ENCODE measurements at places on chromosomes 5 and 9.

DNA sequence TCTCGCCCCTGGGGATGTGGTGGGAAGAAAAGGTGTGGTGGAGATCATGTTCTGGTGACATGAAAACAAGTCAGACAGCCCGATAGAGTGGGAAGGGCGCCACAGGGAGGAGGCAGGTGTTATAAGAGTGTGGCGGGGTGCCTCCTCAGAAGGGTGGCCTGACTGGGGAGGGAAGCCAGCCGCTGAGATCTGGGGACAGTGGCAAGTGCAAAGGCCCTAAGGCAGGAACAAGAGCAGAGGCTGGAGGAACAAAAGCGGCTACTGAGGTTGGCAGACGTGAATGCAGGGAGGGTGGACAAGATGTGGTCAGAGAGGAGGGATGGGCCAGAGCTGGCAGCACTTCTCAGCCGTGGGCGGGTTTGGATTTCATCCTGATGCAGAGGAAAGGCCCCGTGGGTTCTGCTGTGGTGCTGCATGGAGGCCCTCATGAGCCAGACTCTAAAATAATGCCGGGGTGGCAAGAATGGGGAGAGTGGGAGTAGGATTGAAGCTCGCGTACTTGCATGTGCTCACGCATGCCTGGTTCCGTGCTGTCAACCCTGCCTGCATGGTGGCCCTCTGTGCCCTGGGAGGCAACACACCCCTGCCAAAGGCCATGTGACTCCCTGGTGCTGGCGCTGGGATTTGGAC lies 89.2 kb downstream of the MVB12B start:
- no peak for DNase-seq

DNA sequence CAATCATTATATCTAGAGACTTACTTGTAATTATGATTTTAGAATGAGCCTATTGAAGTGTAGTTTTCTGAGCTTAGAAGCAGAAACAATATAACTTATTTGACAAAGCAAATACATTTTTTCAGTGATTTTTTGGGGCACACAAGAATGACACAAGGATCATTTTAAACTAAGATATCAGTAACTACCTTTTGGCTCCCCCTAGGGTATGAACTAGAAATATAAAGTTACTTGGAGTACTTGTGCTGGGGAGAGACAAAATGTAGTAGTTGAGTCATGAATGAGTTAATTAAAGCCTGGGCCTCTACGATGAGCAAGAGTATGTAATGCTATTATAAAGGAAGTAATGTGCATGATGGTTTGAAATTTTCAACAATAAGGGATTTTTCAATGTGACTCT lies 1244.1 kb upstream of the ACO1 start:
- no peak for DNase-seq

GRCh38 chr5:124961521-124961920 lies 215.1 kb upstream of the ZNF608 start:
- DNase-seq, result no peak

- DNase-seq, result no peak
These were observed 4.5 kb upstream of the PDLIM4 start for GRCh38 chr5:132253008-132253441.

- no peak for DNase-seq
These were observed 113.1 kb upstream of the IRX2 start for GRCh38 chr5:2864515-2865105.

GRCh38 chr5:91484662-91485061 lies 101.5 kb upstream of the ARRDC3 start:
- no peak for DNase-seq

DNA sequence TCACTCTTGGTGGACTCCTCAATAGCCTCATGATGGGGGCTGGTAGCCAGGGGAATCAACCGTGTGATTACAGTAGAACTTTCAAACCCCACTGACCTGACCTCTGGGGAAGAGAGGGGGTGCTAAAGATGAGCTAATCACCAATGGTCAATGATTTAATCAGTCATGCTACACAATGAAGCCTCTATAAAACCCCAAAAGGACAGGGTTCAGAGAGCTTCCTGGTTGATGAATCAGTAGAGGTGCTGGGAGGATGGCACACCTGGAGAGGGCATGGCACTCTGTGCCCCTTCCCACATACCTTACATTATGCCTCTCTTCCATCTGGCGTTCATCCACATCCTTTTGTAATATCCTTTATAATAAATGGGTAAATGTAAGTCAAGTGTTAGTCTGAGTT lies 8.9 kb upstream of the SH3TC2 start:
- DNase-seq, result no peak

- DNase-seq, result peak; percentile 19
These were observed 32.6 kb downstream of the FNBP1 start for GRCh38 chr9:130010151-130010988.

GRCh38 chr5:133881576-133882388 lies 86.6 kb downstream of the C5orf15 start:
- no peak for DNase-seq

GRCh38 chr9:89538871-89539270 lies 41.0 kb upstream of the SEMA4D start:
- DNase-seq, result no peak

- DNase-seq, result no peak
These were observed 25.4 kb downstream of the FBXO10 start for GRCh38 chr9:37550781-37551180.

DNA sequence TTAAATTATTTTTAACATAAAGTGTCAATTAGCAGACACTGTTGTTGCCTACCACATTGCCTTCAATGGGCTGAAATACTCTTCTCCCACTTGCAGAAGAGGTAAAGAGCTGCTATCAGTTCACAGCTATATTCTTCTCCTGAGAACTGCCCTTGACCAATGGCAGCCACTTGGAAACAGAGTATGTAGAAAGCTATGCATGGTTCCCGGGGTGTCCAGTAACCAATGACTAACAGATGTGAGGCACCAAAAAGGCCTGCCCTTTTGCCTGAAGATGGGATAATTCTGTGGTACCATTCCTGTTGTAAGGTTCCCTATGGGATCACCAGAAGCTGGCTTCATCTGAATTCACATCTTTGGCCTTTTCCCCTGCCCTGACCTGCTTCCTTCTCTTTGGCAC lies 181.4 kb upstream of the MAP3K1 start:
- no peak for DNase-seq

GRCh38 chr5:115428676-115429075 lies 115.9 kb downstream of the FEM1C start:
- no peak for DNase-seq

DNA sequence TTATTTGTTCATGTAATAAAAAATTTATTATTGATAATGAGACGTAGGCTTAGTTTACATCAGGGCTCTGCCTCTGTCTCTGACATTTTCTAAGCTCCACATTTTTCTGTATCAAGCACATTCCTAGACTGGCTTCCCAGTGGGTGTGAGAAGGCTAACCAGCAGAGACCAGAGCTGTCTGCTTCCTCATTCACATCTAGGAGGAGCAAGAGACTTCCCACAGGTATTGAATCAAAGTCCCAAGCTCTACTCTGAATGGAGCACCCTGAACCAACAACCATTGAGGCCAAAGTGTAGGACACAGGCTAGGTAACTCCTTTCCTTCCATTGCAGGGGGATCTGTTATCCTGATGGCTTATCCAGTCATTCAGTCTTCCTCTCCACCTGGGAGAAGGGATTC lies 72.4 kb downstream of the PARP8 start:
- no peak for DNase-seq

DNA sequence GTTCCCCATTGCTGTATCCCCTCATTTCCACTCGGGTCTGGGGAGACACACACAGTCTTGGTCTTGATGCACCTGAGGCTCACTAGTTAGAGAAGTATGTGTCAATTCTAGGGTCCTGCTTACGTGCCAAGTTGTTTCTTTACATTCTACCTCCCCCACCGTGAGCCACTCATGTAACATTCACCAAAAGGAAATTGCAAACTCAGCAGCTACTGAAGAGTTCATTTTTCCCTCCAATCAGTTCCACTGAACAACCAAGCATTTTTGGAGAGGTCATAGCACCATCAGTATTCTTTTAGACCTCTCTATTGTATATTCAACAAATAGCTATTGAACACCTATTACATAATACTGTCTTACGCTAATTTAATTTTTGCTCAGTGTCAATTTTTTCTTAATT lies 281.1 kb downstream of the SH3GL2 start:
- no peak for DNase-seq

DNA sequence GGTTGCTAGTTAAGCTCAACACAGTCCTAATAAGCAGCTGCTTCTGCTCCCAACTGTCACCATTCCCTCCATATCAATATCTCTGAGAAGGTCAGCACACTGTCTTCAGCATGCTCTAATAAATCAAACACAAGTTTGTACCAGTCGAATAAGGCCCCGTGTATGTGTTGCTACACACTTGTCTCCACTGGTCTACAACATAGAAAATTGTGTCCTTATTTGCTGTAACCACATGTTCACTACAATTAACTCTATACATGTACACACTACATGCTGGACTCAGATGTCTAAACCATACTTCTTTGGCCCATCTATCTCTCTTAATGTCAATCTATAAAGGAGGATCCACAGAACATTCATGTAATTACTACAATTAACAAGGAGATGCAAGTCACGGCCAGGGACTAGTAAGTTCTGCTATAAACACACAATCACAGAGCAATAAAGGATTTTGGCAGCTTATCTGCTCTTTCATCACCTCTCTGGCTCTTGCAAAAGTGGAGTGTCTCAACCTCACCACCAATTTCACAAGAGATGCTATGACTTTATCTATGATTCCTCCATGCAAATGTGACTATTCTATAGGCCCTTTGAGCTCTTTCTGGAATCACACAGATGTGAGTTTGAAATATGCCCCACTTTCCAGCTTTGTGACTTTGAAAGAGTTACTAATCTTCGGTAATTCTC lies 143.9 kb downstream of the SEMA5A start:
- DNase-seq, result no peak

DNA sequence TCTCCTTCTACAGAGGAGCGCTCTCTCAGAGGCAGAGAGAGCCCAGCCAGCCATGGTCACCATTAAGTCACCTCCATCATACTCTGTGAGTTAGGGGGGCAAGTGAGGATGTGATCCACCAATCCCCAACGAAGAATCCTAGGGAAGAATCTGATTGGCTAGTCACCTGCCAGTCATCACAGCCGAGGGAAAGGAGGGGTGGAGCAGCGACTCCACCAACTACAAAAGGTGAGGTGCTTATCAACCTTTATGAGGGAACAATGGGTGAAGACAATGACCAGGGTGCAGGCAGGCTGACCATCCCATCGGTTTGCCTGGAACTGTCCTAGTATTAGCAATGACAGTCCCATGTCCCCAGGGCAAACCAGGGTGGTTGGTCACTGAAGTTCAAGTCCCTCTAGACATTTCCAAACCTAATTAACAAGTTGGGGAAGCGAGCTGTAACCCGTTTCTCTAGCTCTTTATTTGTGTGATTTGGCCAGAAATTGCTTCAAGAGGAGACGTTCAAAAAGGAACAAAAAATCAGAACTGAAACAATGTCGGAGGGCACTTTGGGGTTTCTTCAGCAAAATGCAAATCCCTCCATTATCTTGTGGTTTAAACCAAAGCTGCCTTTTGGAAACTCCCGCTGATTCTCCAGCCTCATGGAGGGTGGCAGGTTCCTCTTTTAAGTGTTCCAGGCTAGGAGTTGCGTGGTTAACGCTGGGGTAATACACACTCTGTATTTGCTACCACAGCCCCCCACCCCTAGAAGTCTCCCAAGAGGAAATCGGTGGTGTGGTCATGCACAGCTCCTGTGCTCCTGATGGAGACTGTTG lies 18.8 kb upstream of the FCN1 start:
- DNase-seq, result no peak

GRCh38 chr9:113409883-113410206 lies 630 bp downstream of the POLE3 start:
- no peak for DNase-seq

DNA sequence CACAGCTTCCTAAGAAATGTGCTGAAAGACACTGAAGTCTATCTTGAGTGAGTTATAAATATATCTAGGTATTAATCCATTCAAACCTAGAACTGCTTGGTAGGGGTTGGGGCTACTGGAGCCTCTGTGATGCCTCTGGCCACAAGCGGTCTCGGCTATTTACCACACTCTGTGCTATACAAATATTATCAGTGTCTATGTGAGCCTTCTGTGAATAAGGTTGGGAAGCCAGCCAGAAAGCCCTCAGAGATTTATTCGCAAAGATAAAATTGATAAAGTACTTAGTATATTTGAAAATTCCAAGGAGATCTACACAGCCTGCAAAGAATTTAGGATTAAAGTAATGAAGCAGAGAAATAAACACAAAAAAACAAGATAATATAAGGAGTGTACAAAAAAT lies 41.4 kb downstream of the LIFR start:
- no peak for DNase-seq

GRCh38 chr9:114047717-114048116 lies 30.4 kb downstream of the AMBP start:
- DNase-seq, result no peak

- no peak for DNase-seq
These were observed 18.0 kb downstream of the XRCC4 start for GRCh38 chr5:83095163-83095956.

GRCh38 chr5:88509403-88509802 lies 240.8 kb upstream of the TMEM161B start:
- no peak for DNase-seq

DNA sequence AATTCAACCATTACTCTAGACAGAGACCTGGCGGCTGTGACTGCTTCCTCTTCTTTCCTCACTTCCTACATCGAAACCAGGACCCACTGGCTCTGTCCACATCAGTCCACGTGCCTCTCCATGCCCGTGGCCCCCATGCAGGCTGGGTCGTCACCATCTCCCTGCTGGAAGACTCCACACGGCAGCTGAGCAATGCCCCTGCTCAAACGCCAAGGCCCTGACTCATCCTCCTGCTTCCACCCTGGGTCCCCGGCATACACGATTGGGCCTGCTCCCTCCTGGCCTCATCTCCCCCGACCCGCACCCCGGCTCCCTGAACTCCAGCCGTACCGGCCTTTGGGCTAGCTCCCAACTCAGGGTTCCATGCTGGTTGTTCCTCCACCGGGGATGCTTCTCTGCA lies 67.2 kb upstream of the IER5L start:
- no peak for DNase-seq

- no peak for DNase-seq
These were observed 15.4 kb upstream of the SMIM15 start for GRCh38 chr5:61177716-61178115.

DNA sequence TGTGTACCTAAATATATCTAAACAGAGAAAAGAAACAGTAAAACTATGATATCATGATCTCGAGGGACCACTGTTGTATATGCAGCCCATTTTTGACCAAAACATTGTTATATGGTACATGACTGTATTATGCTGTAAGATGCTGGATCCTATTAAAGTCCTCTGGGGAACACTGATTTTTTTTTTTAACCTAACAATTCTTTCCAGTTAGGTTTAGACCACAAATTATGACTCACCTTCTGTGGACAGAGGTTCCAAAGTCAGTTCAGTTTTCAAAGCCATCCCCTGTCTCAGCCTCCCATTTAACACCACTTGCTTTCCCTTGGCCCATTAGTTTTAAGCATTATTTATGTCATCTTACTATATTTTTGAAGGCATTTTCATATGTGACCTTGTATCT lies 27.1 kb downstream of the TRMO start:
- DNase-seq, result no peak

- DNase-seq, result no peak
These were observed 43.4 kb upstream of the FUBP3 start for GRCh38 chr9:130535818-130536521.

DNA sequence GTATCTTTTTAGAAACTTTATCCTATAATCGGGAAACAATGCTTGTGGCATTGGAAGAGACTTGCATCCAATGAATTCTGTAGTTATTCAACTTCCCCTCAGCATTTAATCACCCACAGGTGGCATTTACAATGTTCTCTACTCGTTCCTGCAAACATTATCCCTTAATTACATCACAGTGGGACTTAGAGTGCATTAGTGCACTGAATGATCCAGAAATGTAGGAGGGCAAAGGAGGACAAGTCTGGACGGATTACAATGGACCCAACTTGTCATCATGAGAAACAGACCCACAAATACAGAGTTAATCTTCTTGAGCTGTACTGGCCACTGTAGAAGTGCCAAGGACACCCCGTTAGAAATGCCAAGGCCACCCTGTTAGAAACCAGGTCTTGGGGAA lies 129.1 kb downstream of the DOCK8 start:
- no peak for DNase-seq

All from activated CD8-positive, alpha-beta memory T cell treated with anti-CD3 and anti-CD28 coated beads for 1 hour (primary cell).